ENCODE measurements at places on chromosomes 1 and 21.

GRCh38 chr1:224433701-224434672 is 610 bp downstream of the WDR26 start:
- DNase-seq = peak; percentile 41

GRCh38 chr1:155794605-155795245 is 62.3 kb downstream of the GON4L start:
- no peak for DNase-seq

- DNase-seq = no peak
Measured at GRCh38 chr1:67609577-67610341, 75.2 kb upstream of the GADD45A start.

- no peak for DNase-seq
Measured at GRCh38 chr1:201808633-201808990, 20.3 kb upstream of the IPO9 start.

DNA sequence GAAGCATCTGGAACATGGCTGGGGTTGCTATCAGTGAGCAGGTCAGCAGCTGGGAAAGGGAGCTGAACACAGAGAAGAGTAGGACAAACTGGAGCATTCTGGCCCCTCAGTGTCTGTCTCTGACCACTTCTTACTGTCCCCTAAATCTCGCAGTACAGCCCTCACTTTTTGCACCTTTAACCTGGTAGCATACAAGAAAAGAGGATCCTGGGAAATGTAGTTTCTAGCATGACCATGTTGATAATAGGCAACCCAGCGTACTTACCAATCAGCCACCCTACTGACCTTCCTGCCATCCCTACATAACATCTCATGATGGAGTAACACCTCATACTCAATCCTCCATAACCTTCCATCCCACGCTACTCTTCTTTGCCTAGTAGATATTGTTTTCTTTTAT is 99.1 kb upstream of the RAVER2 start:
- DNase-seq = no peak

GRCh38 chr21:35861661-35862060 is 198.7 kb downstream of the SETD4 start:
- no peak for DNase-seq

Measured in hematopoietic multipotent progenitor cell treated with erythropoietin and hydrocortisone succinate and interleukin-3 and kit ligand, for 15 days (in vitro differentiated cells).